ENCODE measurements at places on chromosomes 6 and 20.

GRCh38 chr20:9068233-9068801 is 570 bp upstream of the PLCB4 start:
- DNase-seq, result no peak

DNA sequence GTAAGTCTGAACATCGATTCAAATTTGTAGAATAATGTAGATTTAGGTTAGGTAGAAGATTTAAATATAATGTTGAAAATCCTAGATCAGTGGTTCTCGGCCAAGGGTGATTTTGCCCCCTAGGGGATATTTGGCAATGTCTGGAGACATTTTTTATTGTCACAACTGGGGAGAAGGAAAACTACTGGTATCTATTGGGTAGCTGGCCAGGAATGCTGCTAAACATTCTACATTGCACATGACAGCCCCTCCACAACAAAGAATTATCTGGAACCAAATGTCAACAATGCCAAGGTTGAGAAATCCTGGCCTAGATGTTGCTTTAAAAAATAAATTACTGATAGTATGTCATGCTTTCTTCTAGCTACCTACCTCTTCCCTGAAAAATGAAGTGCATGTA is 76.1 kb downstream of the HIVEP2 start:
- no peak for DNase-seq

- DNase-seq, result no peak
These were observed 174.1 kb downstream of the COL21A1 start for GRCh38 chr6:56073315-56073714.

GRCh38 chr6:153595903-153596302 is 443.1 kb upstream of the OPRM1 start:
- DNase-seq, result no peak

GRCh38 chr6:139381216-139381865 is 6.9 kb upstream of the CITED2 start:
- DNase-seq, result no peak

- DNase-seq, result no peak
These were observed 50.5 kb downstream of the GGTLC1 start for GRCh38 chr20:23938118-23938438.

- DNase-seq, result no peak
These were observed 593.9 kb downstream of the CD109 start for GRCh38 chr6:74289884-74290283.

DNA sequence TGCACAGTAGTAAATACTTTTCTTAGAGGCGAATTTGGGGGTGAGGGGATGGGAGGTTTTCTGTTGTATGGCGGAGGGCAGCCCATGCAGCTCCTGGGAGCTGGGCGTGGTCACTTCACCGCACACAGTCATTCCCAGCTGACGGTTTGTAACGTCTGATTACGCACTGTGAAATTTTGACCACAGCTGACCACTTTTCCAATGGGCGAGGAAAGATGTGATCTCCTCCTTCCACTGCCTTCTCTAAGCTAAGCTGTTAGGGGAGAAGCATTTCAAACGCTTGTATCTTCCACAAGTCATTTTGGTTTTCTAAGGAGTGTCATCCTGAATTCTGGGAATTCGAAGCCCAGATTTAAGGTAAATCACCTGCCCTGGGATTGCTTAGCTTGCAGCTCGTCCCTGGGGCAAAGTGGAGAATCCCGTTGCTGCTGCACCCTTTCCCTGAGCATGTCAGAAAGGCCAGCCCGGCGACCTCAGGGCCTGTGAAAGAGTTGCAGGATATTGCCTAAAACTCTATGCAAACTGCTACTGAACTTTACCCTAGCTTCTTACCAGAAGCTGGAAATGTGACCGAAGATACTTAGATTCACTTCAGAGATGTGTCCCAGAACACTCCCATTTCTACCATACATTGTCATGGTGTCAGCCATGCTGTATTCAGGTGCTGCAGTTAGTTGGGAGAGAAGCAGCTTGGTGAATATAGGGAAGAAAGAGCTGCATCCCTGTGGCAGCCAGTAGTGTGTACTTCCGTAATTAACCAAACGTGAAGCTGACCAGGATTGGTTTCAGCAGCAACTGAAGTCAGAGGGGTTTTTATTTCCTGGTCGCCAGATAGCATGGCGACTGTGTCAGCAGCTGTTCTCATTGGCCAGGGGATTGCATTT is 58.9 kb downstream of the RREB1 start:
- DNase-seq, result peak; percentile 86

DNA sequence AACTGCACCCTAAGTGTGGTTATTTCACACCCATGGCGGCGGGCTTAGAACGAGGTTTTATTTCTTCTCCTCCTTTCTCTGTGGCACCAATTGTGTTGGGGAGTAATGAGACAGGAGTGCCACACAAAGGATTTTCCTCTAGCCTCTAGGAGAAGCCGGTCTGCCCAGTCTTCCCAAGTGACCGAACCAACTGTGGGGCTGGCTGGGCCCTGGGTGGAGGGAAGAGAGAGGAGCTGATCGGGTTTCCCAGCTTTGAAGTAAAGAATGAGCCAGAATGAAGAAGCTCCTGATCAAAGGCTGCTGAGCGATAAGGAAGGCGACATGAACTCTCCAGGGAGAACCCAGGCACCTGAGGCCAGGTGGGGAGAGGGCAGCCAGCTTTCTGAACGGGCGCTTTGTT is 616.0 kb upstream of the BTBD3 start:
- DNase-seq, result no peak

DNA sequence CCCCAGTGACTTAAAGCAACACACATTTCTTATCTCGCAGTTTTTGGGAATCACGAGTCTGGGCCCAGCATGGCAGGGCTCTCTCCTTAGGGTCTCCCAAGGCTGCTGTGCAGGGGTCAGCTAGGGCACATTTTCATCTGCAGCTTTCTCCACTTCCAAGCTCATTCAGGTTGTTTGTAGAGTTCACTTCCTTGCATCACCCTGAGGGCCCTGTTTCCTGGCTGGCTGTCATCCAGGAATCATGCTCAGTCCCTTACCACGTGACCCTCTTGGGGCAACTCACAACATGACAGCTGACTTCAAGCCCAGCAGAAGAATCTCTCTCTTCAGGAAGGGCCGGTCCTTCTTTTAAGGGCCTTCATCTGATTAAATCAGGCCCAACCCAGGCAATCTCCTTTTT is 21.3 kb downstream of the SNAP25 start:
- peak; percentile 46 for DNase-seq

GRCh38 chr6:42808492-42809483 is 26.9 kb downstream of the BICRAL start:
- DNase-seq, result no peak

GRCh38 chr6:73586416-73586974 is 65.7 kb upstream of the EEF1A1 start:
- DNase-seq, result peak; percentile 71

GRCh38 chr6:117976030-117976651 is 69.1 kb downstream of the SLC35F1 start:
- DNase-seq, result peak; percentile 50

DNA sequence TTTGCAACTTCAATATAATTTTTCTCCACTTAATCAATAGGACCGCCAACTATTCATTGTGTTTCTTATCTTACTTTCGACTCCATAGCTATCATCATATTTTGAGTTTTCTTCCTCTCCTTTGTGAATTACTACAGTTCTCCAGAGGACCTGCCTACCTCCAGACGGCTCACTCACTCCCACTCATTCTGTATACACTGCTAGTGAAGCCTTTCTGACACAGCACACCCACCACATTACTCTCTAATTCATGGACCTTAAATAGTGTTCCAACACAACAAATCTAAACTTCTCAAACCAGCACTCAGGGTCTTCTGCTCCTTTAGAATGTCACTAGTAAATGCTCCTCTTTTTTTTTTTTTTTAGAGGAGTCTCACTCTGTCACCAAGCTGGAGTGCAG is 23.8 kb downstream of the FKBP5 start:
- DNase-seq, result no peak

DNA sequence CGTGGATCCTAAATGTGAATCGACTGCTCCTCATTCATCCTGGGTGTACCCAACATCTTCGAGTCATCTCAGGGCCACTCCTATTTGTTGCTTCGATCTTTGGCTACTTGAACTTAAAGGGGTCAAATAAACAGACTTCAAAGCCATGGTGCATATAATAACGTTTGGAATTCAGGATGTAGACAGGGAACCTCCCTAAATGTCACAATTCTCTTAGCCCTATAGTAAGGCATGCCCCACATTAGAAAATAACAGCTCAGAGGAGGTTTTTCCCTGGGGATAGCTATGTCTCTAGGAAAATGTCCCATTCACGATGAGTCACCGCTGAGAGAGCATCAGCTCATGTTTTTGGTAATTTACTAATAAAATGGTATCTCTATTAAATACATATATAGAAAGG is 54.8 kb upstream of the BMP6 start:
- DNase-seq, result no peak

DNA sequence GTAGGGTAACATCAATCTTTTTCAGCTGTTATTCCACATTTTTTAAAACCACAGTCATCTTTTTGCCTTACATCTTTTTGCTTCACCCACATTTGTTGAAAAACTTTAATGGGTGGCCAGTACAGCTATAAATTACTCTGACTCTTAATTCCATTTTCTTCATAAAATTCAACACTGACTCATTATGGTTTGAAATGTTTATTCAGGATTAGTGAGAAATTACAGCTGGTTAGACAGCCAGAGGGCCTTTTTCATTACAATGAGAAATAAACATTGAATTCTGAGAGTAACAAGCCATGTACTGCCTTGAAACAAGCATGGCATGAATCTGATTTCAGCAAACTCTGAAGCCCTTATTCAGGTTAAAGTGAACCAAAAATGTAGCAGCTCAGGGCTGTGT is 19.5 kb downstream of the NDUFAF4 start:
- DNase-seq, result no peak

DNA sequence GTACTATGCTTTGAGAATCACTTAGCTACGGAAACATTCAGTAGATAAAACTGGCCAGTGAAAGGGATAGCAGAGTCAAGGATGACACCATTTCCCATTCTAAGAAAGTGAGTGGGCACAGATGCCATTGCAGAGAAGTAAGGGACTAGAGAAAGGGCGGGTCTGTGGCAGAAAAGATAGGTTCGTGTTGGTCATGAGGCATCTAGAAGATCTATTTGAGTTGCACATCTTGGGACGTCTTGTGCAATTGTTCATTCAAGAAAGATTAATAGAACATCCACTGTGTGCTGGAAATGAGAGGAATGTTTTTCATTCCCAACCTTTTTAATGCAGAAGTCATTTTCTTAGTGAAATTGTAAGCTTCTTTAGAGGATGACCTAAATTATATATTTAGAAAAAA is 161.7 kb downstream of the PLCB1 start:
- DNase-seq, result peak; percentile 22

- no peak for DNase-seq
These were observed 44.1 kb downstream of the PREX1 start for GRCh38 chr20:48783533-48784272.

DNA sequence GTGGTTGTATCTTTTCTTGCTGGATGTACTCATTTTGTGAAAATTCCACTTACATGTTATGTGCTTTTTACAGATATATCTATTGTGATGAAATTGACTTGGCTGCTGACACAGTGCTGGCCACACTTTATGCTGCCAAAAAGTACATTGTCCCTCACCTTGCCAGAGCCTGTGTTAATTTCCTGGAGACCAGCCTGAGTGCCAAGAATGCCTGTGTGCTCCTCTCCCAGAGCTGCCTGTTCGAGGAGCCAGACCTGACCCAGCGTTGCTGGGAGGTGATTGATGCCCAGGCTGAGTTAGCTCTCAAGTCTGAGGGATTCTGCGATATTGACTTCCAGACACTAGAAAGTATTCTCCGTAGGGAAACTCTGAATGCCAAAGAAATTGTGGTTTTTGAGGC is 4.9 kb downstream of the BTBD3 start:
- no peak for DNase-seq

DNA sequence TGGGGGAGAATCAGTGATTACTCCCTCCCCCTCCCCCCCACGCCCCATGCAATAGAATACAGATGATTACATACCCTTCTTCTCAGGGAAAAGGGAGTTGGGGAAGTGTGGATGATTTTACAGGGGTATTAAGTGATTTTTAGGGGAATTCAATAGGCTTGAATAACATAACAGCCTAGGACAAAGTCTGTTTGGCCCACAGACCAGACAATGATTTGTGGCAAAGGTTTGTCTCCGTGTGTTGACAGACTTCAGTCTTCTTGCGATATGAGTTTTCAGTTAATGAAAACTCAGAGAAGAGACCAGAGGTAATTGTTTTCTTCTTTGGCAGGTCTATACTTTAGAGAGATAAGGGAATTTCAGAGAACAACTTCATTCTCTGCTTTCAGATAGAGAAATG is 95.3 kb downstream of the OR2B2 start:
- DNase-seq, result no peak

GRCh38 chr20:61975407-61976129 is 90.1 kb downstream of the TAF4 start:
- DNase-seq, result no peak

- DNase-seq, result no peak
These were observed 5.7 kb downstream of the THBS2 start for GRCh38 chr6:169247991-169248390.

DNA sequence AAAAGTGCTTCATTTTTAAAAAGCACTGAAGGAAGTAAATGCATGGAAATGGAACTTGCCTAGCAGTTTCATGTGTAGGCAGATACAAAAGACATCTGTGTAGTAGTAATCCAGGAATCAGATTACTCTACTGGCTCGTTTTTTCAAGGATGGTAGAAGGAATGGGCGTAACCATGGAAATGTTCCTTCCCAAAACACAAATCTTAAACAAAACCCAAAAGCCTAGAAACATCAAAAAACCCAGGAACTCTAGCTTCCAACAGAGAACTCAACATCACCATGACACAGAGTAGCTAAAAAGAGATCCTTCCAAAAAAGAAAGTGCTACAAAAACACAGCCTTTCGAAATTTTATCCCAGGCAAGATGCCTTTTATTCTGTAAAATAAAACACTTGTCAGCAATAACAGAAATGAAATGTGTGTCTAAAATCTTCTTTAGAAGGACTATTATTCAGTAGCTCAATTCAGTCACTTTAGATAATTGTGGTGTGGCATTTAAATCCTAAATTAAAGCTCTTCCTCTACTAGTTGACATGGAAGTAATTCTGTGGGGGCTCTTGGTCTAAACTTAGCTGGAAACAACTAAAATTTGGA is 81.7 kb downstream of the FAM217A start:
- no peak for DNase-seq

DNA sequence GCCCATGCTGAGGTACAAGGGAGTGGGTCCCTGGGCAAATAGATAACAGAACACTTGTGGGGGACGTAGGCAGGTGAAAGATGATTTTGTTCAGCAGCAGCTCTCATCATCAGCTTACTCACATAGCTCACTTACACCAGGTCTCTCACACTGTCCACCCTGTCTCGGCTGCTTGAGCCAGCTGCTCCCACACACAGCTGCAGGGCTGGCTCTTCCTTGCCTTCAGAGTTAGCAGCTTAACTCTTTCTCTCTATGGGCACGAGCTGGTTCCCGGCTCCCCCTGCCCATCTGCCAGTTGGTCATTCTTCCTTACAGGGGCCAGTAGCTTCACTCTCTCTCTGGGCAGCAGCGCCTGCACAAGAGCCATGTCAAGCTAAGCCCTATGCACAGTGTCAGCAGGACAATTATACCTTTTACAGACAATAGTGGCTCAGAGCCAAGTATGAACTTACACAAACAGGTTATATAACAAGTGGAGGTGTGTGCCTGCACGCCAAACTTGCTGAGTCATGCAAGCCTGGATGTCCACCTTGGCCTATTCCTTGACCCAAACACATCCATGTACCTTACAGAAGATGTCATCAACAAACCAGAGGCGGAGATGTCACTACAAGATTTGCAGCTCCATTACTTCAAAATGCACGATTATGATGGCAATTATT is 18.7 kb downstream of the ZNF391 start:
- no peak for DNase-seq

GRCh38 chr20:36826554-36827244 is 49.2 kb upstream of the TLDC2 start:
- no peak for DNase-seq

- DNase-seq, result no peak
These were observed 19.5 kb downstream of the KIF25 start for GRCh38 chr6:168016721-168017525.

GRCh38 chr20:25466846-25467245 is 59.4 kb downstream of the GINS1 start:
- no peak for DNase-seq
